ENCODE measurements at places on chromosomes 6 and 20.

GRCh38 chr20:24981282-24981681 is 11.3 kb downstream of the APMAP start:
- DNase-seq = no peak

DNA sequence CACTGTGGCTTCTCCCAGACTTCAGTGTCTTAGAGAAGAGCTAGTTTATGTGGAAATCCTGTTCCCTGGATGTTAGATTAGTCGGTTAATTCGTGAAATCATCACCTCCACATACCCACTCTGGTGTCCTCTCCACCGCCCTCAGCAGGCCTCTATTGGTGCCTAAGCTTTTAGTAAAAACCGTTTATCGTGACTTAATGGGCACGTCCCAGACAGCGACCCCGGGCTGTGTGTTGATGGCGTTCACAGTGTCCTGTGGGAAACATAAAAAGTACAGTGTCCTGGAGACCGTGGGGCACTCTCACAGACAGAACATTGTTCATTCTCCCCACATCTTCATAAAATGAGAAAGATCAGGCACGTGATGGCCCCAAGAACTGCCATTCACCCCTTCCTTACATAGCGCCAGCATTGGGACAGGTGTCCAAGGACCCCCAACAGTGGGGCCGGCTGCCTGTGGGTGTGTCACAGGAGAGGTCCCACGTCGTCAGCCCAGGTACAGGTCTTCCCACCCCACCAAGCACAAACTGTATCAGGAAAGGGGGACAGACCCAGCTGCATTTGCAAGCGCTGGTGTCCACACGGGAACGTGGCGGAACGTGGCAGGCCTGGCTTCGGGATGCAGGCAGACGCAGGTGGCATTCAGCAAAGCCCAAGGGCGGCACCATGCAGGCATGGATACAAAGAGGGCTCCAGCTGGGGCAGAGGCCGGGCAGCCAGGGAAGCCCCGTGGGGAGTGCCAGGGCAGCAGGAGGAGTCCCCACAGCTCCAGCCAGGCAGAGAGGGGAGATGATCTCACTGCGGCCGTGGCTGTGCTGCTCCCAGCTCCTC is 237.7 kb downstream of the DLL1 start:
- DNase-seq = no peak

GRCh38 chr6:67358241-67358640 is 1276.8 kb upstream of the ADGRB3 start:
- DNase-seq = no peak

DNA sequence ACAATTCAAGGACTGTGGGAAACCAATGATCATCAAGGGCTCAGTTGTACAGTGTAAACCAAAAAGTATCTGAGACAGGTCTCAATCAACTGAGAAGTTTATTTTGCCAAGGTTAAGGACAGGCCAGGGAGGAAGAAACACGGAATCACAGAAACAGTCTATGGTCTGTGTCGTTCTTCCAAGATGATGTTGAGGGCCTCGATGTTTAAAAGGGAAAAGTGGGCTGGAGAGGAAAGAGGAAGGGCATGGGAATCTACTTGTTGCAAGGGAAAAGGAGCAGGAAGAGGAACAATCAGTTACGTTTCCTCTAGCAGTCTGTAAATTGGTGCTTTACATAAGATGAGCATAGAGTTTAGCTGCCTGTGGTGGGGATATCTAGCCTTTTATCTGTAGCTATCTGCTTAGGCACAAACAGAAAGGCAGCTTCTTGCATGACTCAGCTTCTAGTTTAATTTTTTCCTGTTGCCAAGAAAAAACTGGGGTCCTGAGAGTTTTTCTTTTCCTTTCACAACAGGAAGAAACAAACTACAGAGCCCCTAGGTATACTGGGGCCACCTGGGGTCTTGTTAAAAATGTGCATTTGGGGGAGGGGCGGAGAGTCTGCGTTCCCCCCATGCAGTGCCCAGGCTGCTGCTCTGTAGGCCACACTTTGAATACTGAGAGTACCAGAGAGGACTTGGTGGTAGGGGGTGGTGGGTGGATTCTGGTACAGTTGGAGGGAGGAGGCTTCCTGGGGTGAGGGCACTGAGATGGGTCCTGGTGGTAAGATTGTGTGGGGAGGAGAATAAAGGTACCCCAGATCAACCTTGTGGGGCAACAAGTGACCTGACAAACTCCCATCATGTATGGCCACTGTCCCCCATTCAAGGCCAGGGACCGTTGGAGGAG is 35.3 kb upstream of the EZR start:
- DNase-seq = peak; percentile 81

- DNase-seq = no peak
These were observed 41.1 kb upstream of the BCAS1 start for GRCh38 chr20:54111460-54111859.

GRCh38 chr6:148736774-148737412 is 9.9 kb upstream of the UST start:
- DNase-seq = no peak

DNA sequence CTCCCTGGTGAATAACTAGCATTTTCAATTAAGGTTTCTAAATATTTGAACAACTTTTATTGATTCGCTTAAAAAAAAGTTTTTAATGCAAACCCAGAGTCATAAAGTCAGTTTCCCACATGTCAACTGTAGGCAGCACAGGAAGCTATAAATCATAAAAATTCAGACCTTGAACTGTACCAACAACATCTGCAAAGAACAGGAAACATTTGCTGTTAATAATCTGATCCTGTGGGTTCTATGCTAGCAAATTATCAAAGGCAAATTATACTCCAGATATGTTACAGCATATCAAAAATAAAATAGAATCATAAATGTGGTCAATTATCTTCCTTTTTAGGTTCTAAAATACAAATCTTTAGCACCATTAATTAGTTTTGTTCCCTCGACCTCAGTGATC is 16.6 kb upstream of the MAP7 start:
- DNase-seq = no peak

DNA sequence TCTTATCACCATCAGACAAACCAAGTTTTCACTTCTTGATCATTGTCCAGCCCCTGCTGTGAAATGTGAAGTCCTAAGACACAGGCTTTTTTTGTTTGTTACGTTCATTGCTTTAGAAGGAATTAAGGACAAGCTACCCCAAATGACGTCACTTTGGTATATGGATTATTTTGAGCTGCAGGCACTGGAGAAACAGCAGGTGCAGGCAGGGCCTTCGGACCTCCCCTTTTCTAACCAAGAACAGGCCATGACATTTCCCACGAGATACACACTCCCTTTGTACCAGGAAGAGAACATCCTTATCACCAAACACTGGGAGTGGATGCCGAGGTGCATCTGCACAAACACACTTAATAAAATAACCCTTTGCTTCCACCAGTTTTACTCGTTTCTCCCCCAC is 418.0 kb upstream of the SULF2 start:
- DNase-seq = no peak

DNA sequence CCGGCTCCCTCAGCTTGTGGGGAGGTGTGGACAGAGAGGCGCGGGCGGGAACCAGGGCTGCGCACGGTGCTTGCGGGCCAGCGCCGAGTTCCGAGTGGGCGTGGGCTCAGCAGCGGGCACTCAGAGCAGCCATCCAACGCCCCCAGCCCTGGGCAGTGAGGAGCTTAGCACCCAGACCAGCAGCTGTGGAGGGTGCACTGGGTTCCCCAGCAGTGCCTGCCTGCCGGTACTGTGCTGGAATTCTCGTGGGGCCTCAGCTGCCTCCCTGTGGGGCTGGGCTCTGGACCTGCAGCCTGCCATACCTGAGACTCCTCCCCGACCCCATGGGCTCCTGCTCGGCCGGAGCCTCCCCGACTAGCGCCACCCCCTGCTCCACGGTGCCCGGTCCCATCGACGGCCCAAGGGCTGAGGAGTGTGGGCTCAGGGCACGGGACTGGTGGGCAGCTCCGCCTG is 92.7 kb downstream of the MANEA start:
- no peak for DNase-seq

DNA sequence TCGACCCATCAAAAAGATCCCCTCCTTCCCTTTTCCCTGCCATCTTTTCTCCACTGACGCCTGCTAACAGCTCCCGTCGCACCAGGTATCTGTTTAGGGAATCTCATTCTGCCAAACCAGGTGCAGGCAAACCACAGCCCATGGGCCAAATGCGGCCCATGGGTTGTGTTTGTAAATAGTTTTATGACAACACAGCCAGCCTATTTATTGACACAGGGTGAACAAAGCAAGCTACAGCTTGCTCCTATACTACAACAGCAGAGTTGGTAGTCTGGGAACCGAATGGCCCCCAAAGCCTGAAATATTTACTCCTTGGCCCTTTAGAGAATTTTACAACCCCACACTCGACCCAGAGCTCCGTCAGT is 16.4 kb downstream of the NFATC2 start:
- no peak for DNase-seq

Measured in CD4-positive, alpha-beta T cell treated with Interleukin-2 at 100 ng/mL for 4 hours (primary cell).